Activated CD4-positive, CD25-positive, alpha-beta regulatory T cell treated with anti-CD3 and anti-CD28 coated beads, Interleukin-2, amount 50 U/mL, for 72 hours (primary cell): ENCODE measurements at places on chromosomes 16 and 17.

GRCh38 chr17:66595893-66596292, 239.0 kb upstream of the CACNG5 start:
- no peak for DNase-seq

DNA sequence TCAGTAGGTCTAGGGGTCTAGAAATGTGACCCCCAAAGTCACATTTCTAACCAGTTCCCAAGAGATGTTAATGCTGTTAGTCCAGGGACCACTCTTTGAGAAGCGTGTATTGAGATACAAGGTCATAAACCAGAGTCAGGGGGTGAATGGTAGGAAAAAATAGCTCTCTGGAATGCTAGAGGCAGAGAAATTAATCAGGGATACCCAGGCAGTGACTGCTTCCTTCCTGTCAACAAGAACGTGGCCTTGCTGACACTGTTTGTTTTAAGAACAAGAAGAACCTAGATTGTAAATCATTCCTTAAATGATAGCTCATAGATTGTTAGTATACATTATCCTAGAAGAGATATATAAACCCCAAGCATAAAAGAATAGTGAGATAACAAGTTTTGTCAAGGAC, 43.8 kb downstream of the PITPNM3 start:
- no peak for DNase-seq

GRCh38 chr16:20791923-20792612, 14.2 kb downstream of the ERI2 start:
- DNase-seq, result no peak

GRCh38 chr17:44556832-44557606, at the start of gene FZD2:
TSS of gene FZD2 (plus strand) at chr17:44557484. CDS start at chr17:44557689, 205 bp downstream.
- DNase-seq, result peak; percentile 34

DNA sequence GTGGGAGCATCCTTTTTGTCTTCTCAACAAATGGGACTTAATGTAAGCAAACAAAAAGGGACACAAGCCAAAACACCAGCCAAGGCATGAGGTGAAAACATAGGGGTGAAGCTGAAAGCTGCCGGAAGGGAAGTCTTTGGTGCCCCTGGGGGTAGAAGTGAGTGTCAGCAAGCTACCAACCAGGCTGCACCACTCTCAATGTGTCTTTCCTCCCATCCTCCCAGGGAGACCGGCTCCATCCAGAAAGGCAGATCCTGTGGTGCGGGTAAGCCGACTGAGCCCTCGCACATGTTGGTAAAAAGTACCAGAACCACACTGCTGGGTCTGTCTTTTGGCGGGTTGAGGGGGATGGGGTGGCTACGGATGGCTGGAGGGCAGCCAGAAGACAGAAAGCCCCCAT, 52.0 kb upstream of the SREBF1 start:
- DNase-seq, result no peak

- no peak for DNase-seq
Measured at GRCh38 chr17:40457964-40458791, 14.9 kb downstream of the IGFBP4 start.

GRCh38 chr16:83742124-83742899, 65.5 kb upstream of the HSBP1 start:
- no peak for DNase-seq

DNA sequence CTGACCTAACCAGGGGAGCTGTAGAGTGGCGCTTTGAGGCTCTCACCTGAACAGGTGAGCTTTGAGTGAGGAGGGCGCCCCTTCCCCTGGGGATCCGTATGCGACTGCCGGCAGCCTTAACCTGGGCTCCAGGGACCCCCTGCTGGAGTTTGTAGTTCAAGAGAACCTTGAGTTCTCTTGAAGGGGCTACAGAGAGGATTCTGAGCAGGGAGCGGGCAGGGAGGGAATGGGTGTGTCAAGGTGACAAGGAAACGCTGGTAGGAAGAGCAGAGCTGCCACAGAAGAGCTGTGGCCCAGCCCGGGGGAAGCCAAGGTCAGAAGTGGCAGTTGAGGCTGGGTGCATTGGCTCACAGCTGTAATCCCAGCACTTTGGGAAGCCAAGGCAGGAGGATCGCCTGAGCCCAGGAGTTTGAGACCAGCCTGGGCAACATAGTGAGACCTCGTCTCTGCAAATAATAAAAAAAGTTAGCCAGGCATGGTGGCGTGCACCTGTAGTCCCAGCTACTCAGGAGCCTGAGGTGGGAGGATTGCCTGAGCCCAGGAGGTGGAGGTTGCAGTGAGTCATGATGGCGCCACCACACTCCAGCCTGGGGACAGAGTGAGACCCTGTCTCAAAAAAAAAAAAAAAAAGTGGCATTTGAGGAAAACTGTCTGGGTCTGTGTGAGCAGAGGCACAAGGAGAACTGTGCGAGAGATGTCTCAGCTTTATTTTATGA, 1.2 kb downstream of the LLGL2 start:
- no peak for DNase-seq

- no peak for DNase-seq
Measured at GRCh38 chr17:7674934-7675333, 12.4 kb downstream of the TP53 start.

GRCh38 chr17:2058586-2059546, 4.0 kb downstream of the HIC1 start:
- peak; percentile 69 for DNase-seq

GRCh38 chr17:79295307-79295706, 220.7 kb downstream of the ENGASE start:
- no peak for DNase-seq

DNA sequence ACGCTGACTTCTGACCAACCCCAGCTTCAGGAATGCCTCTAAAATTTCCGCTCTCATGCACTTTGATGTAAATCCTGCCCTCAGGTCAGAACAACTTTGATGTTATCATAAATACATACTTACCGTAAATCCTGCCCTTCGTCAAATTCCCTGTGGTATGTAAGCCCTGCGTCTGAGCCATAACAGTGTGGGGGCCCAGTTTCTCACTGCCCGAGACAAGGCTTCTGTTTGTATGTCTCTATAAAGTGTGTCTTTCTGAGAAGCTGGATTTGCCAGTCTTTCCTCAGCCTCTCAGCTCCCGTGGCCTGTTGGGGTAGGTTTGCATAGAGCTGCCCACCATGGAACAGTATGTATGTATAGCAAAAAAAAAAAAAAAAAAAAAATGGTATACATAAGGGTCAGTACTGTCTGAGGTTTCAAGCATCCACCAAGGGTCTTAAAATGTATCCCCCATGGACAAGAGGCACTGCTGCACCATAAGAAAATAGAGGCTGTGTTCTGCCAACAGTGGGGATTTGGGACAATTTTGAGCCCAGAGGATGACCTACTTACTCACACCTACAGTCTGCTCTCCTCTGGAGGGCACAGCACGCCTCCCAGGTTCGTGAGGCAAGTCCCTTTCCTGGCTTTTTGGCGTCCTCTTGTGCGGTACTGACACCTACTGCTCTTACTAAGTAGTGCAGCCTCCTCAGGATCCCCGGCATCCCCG, 17.5 kb downstream of the PRMT7 start:
- peak; percentile 75 for DNase-seq

- DNase-seq, result no peak
Measured at GRCh38 chr17:65553646-65554552, 7.5 kb downstream of the AXIN2 start.

DNA sequence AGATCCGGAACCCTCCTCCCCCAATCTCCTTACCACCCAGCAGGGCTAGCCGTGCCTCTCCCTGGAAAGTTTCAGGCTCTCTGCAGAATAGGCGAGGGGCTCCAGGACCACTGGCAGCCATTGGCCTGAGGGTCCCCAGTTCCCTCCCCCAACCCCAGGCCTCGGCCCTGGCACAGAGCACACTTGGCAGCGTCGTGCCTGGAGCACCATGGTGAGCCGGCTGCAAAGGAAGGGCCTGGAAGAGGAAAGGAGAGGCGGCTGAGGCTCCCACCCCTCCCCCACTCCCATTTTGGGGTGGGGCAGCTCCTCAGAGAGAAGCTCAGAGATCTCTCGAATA, 369 bp upstream of the BTBD17 start:
- no peak for DNase-seq

DNA sequence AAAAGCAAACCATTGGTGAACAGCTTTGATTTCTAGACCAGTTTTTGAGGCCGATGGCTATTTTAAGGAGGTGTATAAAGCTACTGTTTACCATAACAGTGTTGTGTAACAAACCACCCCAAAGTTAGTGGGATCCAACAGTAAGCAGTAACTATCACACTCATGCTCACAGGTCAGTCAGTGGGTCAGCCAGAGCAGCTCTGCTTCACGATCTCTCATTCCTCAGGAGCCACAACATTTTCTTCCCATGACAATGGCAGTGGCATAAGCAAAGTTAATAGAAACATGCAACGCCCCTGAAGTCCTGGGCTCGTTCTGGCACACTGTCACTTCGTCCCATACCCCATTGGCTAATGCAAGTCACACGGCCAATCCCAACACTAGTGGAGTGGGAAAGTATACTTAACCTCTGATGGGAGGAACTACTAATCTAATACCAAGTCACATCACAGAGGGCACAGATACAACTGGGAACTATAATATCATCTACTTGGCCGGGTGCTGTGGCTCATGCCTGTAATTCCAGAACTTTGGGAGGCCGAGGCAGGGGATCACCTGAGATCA, 28.0 kb upstream of the B4GALNT2 start:
- no peak for DNase-seq

DNA sequence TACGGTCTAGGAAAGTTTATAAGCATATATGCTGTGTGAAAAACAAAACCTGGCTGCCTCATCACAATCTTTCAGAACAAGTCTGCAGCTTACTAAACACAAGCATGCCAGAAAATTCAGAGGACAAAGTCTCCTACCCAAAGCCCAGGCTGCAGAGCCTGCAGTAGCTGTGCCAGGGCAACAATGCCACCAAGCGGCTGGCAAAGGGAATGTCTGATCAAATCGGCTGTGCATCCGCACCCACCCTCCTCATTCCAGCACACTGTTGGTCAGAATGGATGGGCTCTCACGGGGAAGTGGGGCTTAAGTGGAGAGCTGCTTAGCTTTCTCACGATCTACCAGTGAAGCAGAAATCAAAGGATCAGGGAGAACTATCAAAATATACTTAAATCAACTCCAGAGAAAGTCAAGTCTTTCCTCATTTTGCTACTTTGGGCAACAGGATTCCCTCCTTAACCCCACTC, 73.5 kb downstream of the CYTH1 start:
- DNase-seq, result peak; percentile 53

- peak; percentile 60 for DNase-seq
Measured at GRCh38 chr17:39926588-39927100, 757 bp downstream of the ORMDL3 start.

GRCh38 chr17:699345-699744, 15.3 kb downstream of the VPS53 start:
- DNase-seq, result no peak

GRCh38 chr17:37701496-37701898, 43.4 kb downstream of the HNF1B start:
- peak; percentile 50 for DNase-seq

GRCh38 chr17:61735807-61736206, 127.5 kb downstream of the BRIP1 start:
- no peak for DNase-seq

- no peak for DNase-seq
Measured at GRCh38 chr17:30823421-30823820, 1.1 kb downstream of the CRLF3 start.

GRCh38 chr16:85606904-85607303, 6.2 kb upstream of the GSE1 start:
- DNase-seq, result no peak

DNA sequence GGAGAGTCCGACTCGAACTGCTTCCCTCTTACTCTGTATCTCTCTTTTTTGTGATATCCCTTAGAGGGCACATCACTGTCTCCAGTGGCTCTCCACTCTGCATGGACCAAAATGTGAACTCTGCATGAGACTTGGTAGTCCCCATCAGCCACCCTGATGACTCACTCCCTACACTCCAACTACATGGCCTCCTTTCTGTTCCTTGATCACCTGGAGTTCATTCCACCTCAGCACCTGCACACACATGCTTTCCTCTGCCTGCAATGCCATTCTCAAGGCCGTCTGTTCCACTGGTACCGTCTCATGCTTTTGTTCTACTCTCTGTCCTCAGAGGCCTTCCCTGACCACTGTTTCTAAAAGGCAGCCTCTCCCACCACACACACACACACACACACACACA, 109.3 kb downstream of the DNAH9 start:
- no peak for DNase-seq

DNA sequence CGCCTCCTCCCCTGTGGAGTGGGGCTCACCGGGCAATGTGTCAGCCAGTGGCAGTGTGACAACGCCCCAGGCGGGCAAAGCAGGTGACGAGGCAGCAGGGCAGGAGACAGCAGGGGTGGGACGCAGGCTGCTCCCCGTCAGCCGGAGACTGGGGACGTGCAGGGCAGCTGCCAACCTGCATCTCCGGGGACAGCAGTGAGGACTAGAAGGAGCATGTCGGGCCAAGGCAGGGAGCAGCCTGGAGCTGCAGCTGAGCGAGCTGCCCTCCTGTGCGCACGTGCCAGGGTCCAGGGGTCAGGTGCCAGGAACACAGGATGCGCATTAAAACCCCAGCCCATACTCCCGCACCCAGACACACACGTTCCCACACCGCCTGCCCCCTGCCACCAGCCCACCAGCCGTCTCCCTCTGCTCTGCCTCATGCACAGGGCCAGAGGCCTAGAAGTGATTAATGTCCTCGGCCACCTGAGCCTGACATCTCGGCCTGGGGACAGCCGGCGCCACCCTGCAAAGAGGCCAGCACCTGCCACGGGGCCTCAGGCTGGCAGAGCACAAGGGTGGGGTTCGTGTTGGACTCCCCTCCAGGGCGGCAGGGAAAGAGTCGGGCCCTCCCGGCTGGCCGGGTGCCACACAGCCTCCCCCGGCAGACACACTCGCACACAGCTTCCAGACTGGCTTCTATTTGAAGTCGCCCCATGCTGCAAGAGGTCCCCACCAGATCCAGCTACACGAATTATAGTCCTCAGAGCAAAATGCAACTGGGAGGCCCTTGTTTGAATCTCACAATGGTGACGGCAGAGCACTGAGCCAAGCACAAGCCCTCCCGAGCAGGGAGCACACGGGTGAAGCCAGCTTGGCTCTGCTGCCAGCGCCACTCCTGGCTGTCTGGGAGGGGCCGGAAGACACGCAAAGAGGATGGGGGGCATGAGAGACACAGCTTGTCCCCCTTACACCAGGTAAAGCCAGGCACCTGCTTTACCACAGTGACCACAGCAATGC, 90.4 kb downstream of the RBFOX3 start:
- DNase-seq, result no peak

GRCh38 chr17:4449736-4450135, 16.0 kb downstream of the SPNS3 start:
- DNase-seq, result no peak

DNA sequence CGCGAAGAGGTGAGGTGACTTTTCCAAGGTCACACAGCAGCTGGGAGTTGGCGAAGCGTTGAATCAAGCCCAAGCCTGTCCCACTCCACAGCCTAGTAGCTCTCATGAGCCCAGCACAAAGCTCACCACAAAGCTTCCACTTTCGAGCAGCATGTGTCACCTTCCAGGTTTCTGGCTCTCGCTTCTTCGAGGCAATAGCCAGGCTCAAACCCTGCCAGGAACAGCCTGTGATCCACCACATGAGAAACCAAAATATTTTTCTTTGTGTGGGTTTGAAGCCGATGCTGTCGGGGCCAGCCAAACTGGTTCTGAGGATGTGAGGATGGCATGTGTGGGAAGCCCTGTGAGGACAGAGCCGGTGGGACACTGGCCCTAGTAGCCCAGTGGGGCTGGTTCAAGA, 68.1 kb downstream of the COG7 start:
- no peak for DNase-seq

GRCh38 chr16:73356401-73357079, 308.6 kb upstream of the ZFHX3 start:
- DNase-seq, result no peak

GRCh38 chr17:48047113-48047740, 932 bp upstream of the NFE2L1 start:
- no peak for DNase-seq
